ENCODE measurements at places on chromosomes 12 and 14.

- no peak for DNase-seq
Measured at GRCh38 chr14:100612986-100613385, 25.8 kb upstream of the BEGAIN start.

DNA sequence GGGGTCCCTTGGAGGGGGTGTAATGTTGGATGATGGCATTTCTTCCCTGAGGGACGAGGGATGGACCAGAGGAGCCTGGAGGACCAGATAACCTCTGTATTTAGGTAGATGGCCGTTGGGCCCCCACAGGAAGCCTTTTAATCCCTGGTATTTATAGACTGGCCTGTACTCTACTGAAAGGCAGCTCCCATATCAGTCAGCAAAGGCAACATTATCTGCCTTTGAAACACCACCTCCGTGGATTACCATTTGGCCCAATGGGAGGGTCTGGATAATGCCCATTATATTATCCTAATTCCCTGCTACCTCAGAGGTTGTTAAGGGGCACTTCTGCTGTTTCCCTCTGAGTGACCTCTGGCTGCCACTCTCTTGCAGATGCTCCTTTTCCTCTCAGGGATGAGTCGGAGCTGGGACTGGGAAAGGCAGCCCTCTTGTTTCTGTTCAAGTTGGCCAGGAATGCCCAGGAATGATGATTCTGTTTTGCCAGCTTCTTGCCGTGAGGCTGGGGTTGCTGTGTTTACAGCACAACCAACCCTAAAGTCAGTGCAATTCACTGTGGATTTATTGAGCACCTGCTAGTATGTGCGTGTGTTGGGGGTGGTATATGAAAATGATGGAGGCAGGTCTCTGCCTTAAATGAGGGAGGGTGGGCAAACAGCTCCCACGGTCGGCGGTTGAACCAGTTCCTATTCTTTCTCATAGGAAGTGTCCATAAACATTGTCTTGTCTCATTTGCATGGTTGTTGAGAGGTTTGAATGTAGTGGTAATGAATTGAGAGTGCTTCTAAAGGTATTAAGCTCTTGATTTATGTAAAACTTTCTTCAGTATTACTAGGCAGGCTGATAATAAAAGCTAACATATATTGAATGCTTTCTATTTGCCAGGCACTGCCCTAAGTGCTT is 18.1 kb downstream of the SUSD6 start:
- DNase-seq, result no peak

- no peak for DNase-seq
Measured at GRCh38 chr14:63039866-63040265, 5.4 kb downstream of the KCNH5 start.

- no peak for DNase-seq
Measured at GRCh38 chr12:75888874-75889613, 142.5 kb downstream of the PHLDA1 start.

- no peak for DNase-seq
Measured at GRCh38 chr12:118689793-118690192, 291.5 kb upstream of the SRRM4 start.
